GM12878 (cell line): ENCODE measurements at places on chromosomes 3 and 15.
A peak's percentile ranks its signal among the peaks of the same experiment; 100 is the strongest.

DNA sequence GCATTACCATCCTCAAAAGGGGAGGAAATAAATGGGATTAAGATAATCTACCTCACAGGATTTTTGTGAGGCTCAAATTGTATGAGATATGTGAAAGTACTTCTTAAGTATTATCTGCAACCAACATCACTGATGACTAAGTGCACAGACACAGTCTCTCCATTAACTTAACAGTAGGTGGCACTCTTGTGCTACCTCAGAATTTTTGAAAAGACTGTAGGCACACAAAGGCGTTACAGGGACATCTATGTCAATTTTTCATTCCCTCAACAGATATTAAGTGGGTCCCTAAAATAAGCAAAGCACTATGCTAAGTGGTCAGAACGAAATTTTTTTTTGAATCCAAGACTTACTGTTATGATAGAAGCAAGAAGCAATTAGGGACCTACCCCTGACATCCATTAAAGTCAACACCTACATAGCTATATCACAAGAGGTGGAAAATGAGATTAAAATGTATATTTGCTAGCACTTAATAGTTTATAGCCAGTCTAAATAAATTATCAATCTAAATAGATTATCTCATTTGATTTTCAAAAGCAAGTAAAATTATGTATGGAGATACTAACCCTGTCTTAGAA lies 52.9 kb downstream of the RYK start:
- no peaks in the 10 kb centered on the region for H3K27me3 ChIP-seq
- H3K36me3 ChIP-seq: no peaks in the 10 kb centered on the region; the same call in 1 of the 2 replicates
- peak; percentile 24 for DNase-seq
- H3K27ac ChIP-seq: no peak overlapping the region
- no peak overlapping the region for H3K4me3 ChIP-seq

DNA sequence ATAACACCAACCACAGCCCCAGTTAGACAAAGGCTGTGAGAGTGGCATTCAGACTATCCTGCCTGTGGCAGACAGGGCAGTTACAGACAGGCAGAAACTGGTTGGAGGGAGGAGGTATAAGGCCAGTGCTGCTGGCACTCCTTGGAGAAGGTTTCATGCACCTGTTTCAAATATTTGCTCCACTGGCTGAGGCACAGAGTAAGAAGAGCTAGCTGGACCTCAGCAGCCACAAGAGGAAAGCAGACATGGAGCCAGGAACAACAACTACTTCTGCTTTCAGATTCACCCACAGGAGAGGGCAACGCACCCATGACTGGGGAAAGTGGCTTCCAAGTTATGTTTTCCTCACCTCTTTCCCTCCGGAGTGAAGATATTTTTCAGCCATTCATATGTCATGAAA lies 11.5 kb upstream of the PRKAR2A start:
- H3K27me3 ChIP-seq: no peaks in the 10 kb centered on the region
- H3K4me1 ChIP-seq: no peaks in the 10 kb centered on the region
- no peak overlapping the region for H3K27ac ChIP-seq
- peaks cover 2% of the 10 kb centered on the region for H3K36me3 ChIP-seq

- H3K27me3 ChIP-seq: no peaks in the 10 kb centered on the region
- H3K4me1 ChIP-seq: no peaks in the 10 kb centered on the region
- no peak overlapping the region for H3K4me3 ChIP-seq
- H3K27ac ChIP-seq: no peak overlapping the region
Measured at GRCh38 chr15:45855210-45855906, 220.5 kb downstream of the SQOR start.

DNA sequence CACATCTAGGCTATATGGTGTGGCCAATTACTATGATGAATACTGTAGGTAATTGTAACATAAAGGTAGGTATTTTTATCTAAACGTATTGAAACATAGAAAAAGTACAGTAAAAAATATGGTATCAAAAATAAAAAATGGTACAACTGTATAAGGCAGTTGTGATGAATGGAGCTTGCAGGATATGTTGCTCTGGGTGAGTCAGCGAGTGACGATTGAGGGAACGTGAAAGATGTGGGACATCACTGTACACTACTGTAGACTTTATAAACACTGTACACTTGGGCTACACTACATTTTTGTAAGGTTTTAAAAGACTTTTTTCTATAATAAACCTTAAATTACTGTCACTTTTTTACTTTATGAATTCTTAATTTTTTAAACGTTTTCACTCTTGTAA lies 10.3 kb downstream of the CTNNB1 start:
- H3K27me3 ChIP-seq: no peaks in the 10 kb centered on the region
- no peak overlapping the region for H3K27ac ChIP-seq
- DNase-seq: no peak
- H3K36me3 ChIP-seq: no peaks in the 10 kb centered on the region
- no peak overlapping the region for H3K4me3 ChIP-seq
- 0 out of 2 replicates have a peak, but pooled peaks cover 4% of the 10 kb centered on the region for H3K4me1 ChIP-seq

- H3K4me1 ChIP-seq: no peaks in the 10 kb centered on the region
- DNase-seq: no peak
- H3K36me3 ChIP-seq: no peaks in the 10 kb centered on the region
- H3K27me3 ChIP-seq: no peaks in the 10 kb centered on the region; the same call in none of the 2 replicates
Measured at GRCh38 chr3:138450704-138451424, 16.4 kb downstream of the ESYT3 start.

- H3K4me1 ChIP-seq: no peaks in the 10 kb centered on the region
- H3K4me3 ChIP-seq: no peak overlapping the region
- no peaks in the 10 kb centered on the region for H3K36me3 ChIP-seq
- no peak for DNase-seq
Measured at GRCh38 chr3:186080849-186081438, 27.9 kb downstream of the ETV5 start.

DNA sequence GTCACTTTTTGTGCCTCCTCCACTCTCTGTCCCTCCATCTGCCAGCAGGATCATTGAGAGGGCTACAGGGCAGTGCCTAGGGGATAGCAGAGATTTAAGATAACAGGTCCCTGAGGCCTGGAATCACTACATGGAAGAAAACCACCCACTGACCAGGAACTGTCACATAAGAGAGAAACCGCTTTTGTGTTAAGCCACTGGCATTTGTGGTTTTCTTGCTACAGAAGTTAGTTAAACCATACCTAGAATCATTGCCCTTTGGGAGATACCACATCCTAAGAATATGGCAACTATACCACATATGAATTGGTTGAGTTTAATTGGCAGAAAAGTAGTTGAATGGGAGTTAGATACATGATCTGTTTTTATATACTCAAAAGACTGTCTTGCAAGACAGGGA lies 112.8 kb upstream of the LPP start:
- 0 out of 2 replicates have a peak, but pooled peaks cover 3% of the 10 kb centered on the region for H3K27me3 ChIP-seq
- H3K36me3 ChIP-seq: no peaks in the 10 kb centered on the region
- no peak overlapping the region for H3K27ac ChIP-seq
- no peak overlapping the region for H3K4me3 ChIP-seq

- no peak overlapping the region for H3K27ac ChIP-seq
- no peaks in the 10 kb centered on the region for H3K27me3 ChIP-seq
Measured at GRCh38 chr15:72106068-72106467, 11.9 kb downstream of the MYO9A start.
